ENCODE measurements at places on chromosomes 4 and X.

GRCh38 chrX:71171110-71171801 lies 26.6 kb downstream of the NLGN3 start:
- no peak for DNase-seq

GRCh38 chr4:170011921-170012628 lies 14.1 kb downstream of the MFAP3L start:
- DNase-seq = no peak

- DNase-seq = peak; percentile 81
Measured at GRCh38 chr4:84673475-84674240, 90.7 kb downstream of the CDS1 start.

DNA sequence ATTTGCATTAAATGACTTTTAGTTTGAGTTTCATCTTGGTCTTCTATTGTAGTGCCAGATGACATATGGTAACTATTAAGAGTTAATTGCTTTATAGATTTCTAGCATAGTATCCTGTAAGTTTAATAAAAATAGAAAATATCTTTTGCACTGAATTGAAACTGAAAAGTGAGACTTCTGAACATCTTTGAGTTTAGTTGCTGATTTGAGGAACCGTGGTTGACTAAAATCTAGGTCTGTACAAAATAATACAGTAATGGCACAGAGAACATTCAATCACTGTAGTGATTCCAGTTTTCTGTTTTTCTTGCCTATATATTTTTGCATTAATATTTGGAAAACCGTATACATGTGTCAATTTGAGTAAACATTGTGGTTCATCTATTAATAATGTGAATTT lies 60.7 kb downstream of the SPATA4 start:
- DNase-seq = no peak

- no peak for DNase-seq
Measured at GRCh38 chrX:75229774-75230173, 44.1 kb upstream of the UPRT start.

- DNase-seq = no peak
Measured at GRCh38 chr4:167431371-167431770, 197.1 kb upstream of the SPOCK3 start.

- DNase-seq = no peak
Measured at GRCh38 chr4:128241019-128241418, 46.6 kb downstream of the PGRMC2 start.

DNA sequence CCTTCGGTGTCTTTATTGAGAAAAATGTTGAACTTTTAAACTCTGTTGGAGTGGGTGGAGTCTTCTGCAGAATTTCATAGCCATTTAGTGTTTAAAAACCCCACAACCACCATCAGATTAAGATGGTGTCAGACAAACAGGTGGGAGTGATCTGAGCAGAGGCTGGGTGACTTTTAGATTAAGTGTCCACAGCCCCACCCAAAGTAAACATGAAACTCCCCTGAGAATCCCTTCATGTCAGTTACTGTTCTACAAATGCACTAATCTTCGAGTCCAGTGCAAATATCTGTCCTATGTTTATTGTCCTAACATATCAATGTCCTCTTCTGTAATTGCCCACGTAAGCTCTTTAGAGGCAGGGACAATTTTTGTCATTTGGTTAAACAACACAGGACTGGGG lies 175.6 kb upstream of the RBPJ start:
- no peak for DNase-seq

GRCh38 chr4:130080872-130081451 lies 985.0 kb downstream of the C4orf33 start:
- DNase-seq = no peak

DNA sequence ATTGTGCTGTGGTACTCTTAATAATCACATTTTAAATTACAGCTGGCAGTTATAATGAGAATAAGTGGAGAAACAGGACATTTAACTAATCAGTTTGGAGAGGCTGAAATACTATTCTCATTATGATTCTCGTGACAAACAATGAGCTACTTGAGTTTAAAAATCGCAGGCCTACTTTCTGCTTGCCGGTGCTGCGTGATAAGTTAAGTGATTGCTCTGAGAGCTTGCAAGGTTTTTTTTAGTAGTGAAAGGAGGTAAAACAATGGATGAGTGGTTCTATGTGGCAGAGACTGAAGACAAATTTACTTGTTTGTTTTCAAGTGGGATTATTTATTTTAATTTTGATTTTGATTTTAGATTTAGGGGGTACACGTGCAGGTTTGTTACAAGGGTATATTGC lies 114.0 kb downstream of the RAPGEF2 start:
- no peak for DNase-seq

GRCh38 chr4:102392033-102392744 lies 46.9 kb upstream of the SLC39A8 start:
- DNase-seq = no peak

DNA sequence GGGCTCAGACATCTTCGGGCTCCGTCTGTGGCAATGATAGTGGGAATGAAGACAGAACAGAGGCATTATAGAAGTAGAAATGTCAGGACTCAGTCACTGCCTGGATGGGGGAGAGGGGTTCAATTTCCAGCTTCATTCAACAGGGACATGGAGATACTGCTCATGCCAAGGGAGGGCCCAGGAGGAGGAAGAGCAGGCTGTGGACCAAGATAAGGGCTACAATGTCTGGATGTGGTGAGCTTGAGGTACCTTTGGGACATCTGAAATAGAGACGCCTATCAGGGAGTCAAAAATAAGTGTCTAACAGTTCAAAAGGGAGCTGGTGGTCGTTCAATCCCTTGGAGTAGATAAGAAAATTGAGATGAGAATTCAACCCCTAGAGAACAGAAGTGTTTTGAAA lies 34.5 kb downstream of the ELF4 start:
- no peak for DNase-seq

DNA sequence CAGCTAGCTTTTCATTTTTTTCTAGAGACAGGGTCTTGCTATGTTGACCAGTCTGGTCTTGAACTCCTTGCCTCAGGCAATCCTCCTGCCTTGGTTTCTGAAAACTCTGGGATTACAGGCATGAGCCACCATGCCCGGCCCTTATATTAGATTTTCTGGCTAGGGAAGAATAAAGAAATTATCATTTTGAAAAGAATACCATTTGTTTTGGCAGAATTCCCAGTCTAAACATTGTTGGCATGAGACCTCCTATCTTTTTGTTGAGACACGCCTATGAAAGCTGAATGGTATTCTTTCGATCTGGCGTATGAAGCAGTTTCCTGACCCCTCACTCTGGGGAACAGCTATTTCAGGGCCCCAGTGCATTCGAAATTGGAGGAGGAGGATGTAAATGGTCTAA lies 107.0 kb downstream of the REPS2 start:
- DNase-seq = no peak

- DNase-seq = no peak
Measured at GRCh38 chr4:12178614-12179610, 750.2 kb upstream of the HS3ST1 start.

DNA sequence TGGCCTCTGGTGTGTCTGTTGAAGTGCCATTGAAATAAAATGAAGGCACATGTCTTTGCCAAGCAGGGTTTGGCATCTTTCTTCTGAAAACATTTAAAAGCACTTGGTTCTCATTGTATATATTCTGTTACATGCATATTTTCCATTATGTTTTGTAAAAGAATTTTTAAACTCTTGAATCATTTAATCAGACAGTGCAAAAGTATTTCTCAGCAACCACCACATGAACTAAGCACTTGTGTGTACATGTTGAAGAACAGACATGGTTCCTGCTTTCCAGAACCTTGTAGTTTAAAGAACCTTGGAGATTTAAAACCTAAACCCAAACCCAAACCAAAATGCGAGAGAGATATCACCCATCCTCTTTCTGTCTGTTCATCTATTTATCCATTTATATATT lies 220.3 kb upstream of the GIMD1 start:
- no peak for DNase-seq

DNA sequence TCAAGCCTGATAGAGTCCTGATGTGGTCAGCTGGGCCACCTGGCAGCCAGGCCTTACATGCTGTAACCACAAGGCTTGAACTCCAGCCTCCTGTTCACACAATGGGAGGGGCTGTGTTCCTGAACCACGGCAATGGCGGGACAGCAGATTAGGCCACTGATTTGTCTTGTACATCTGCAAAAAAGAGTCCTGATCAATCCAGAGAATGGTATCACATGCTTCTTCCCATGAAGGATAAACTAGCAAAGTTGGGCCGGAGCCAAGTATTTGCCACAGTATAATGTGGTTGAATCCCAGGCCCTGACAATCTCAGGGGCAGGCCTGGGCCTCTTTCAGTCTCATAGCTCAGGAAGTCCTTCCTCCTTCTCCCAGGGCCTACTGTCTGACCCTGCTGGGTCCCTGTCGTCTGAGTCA lies 2182.5 kb upstream of the AGA start:
- DNase-seq = no peak

DNA sequence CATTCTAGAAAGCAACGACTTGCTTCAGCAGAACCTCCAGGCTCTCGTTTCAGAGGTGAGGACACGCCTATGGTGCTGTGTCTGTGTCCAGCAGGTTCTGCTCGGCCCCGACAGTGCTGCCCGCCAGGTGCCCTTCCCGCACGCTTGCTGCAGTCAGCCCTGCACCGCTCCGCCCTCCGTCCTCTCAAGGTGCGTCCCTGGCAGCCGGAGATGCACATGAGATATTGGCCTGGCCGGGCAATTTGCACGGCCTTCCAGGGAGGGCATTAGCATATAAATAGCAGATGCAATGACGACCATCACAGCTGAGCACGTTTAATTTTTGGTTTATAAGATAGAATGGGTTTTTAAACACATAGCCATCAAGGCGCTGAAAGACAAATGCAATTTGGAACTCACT lies 14.4 kb downstream of the UVSSA start:
- no peak for DNase-seq

- DNase-seq = no peak
Measured at GRCh38 chr4:94461506-94461905, 9.8 kb downstream of the PDLIM5 start.

DNA sequence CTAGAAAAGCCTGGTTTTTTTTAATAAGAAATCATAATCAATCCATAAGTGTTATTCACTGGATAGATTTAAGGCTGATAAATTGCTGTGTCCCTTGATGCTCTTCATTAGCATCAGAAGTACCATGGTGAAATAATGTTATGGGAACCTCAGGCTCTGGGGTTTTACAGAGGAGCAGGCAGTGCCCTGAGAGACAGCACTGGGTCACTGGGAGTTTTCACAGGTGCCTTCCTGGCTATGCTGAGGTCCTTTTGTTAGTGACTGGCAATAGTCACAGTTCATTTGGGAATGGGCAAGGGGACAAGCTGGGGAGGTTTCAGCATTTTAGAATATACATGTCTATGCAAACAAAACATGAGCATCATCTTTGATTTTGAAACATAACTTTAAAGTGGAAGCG lies 38.6 kb downstream of the ANK2 start:
- no peak for DNase-seq

DNA sequence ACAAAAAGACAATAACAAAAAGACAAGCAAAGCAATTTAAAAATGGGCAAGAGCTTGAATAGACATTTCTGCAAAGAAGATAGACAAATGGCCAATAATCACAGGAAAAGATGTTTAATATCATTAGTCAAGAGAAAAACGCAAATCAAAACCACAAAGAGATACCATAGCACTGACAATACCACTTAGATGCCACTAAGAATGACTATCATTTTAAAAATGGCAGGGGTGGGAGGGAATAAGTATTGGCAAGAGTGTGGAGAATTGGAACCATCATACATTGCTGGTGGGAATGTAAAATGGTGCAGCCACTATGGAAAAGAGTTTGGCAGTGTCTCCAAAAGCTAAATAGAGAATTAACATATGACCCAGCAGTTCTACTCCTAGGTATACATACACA lies 15.1 kb upstream of the EXOC1 start:
- no peak for DNase-seq

GRCh38 chrX:115534383-115534782 lies 26.6 kb upstream of the PLS3 start:
- DNase-seq = no peak

GRCh38 chr4:159503236-159504008 lies 400.5 kb downstream of the RAPGEF2 start:
- no peak for DNase-seq

DNA sequence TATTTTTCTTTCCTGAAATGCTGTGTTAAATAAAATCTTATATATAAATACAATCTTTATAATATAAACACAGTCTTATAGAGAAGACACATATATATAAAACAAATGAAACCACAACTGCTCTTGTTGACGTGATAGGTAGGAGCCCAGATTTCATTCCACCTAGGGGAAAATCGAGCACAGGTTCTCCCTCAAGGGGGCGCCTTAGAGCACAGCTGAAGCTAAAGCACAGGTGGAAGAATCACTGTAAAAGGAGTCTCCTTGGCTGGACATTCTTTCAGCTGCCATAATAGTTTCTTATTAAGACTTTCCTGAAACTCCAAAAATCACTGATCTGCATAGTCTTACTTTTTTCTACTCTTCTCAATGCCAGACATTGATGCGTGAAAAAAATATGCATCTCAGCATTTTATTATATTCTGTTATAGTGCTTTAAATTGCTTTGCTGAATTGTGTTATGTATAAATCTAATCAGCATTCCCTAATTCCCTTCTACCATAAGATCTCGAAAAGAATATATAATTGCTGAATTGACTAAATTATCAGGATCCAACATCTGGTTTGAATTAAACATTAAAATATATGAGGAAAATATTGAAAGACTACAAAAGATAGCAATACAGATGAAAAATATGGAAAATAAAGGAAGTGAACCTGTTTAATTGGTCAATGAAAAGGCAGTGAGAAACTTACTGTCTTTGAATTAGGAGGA lies 25.5 kb upstream of the RXFP1 start:
- no peak for DNase-seq

GRCh38 chrX:106932960-106933537 lies 12.8 kb downstream of the CLDN2 start:
- DNase-seq = no peak

DNA sequence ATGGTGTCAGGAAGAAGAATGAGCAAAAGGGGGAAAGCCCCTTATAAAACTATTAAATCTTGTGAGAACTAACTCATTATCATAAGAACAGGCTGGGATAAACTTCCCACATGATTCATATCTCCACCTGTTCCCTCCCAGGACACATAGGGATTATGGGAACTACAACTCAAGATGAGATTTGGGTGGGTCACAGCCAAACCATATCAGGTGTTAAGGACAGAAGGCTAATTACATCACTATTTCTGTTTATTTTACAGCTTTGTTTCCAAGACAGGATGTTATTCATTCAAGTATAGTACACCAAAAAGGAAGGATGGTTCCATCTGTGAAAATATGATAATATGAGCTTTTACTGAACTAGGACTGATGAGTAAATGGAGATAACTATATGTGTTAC lies 63.7 kb upstream of the ARSJ start:
- DNase-seq = no peak

GRCh38 chr4:10069075-10069642 lies 47.4 kb downstream of the WDR1 start:
- DNase-seq = no peak

- no peak for DNase-seq
Measured at GRCh38 chr4:113472864-113473263, 288.7 kb downstream of the CAMK2D start.

DNA sequence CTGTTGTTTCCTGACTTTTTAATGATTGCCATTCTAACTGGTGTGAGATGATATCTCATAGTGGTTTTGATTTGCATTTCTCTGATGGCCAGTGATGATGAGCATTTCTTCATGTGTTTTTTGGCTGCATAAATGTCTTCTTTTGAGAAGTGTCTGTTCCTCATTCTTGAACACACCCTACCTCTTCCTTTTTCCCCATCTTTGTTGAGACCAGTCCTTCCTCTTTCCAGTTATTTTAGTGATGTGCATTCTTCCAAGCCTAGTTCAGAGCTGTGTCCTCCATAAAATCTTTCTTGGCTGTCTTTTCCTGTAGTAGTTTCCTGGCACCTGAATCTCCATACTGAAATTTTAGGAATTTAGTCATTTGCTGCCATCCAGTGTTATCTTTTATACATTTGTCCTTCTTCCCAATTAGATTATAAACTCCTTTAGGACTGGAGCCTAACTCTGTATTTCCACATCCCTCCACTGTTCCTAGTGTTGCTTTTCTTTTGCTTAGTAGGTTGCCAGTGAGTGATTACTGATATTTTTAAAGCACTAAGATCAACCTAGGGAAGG lies 11.4 kb downstream of the FHIP1A start:
- DNase-seq = no peak

Measured in HFF-Myc (cell line).